ENCODE measurements at places on chromosomes 4 and X.

- no peak for DNase-seq
Observed at GRCh38 chr4:121041307-121042090, 30.8 kb downstream of the NDNF start.

GRCh38 chr4:60846678-60847077 lies 353.4 kb upstream of the ADGRL3 start:
- DNase-seq, result no peak

DNA sequence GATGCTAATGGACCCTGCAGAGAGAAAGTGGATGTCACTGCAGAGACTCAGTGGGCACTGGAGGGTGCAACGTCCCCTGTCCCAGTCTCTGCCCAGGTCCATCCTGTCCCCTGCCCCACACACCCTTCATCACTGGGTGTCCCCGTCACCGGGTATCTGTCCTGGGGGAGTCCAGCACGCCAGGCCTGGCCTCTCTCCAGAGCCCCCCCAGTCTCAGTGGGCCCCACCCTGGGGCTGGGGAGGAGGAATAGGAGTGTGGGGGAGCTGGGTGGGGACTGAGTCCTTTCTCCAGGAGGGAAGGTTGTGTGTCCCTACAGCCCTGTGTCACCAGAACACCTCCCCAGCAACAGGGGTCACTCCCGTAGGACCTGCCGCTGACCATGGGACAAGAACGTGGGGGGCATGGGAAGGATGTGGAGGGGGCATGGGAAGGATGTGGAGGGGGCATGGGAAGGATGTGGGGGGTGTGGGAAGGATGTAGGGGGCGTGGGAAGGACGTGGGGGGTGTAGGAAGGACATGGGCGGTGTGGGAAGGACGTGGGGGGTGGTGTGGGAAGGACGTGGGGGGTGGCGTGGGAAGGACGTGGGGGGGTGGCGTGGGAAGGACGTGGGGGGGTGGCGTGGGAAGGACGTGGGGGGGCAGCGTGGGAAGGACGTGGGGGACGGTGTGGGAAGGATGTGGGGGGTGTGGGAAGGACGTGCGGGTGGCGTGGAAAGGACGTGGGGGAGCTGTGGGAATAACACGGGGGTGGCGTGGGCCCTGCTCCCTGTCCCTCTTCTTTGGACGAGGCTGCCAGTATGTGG lies 21.0 kb upstream of the SPON2 start:
- peak; percentile 68 for DNase-seq

- DNase-seq, result no peak
Observed at GRCh38 chrX:24423960-24424359, 41.1 kb upstream of the PDK3 start.

DNA sequence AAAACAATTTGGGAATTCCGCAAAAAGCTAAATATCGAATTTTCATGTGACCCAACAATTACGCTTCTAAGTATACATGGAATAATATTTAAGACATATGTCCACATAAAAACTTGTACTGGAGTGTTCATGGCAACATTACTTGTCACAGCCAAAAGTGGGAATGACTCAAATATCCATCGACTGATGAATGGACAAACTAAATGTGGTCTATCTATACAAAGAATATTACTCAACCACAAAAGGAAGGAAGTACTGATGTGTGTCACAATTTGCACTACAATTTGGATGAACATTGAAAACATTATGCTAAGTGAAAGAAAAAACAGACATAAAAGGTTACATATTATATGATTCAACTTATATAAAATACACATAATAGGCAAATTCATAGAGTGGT lies 71.9 kb downstream of the AFF2 start:
- no peak for DNase-seq

- DNase-seq, result no peak
Observed at GRCh38 chrX:115038406-115038805, 21.0 kb upstream of the IL13RA2 start.

DNA sequence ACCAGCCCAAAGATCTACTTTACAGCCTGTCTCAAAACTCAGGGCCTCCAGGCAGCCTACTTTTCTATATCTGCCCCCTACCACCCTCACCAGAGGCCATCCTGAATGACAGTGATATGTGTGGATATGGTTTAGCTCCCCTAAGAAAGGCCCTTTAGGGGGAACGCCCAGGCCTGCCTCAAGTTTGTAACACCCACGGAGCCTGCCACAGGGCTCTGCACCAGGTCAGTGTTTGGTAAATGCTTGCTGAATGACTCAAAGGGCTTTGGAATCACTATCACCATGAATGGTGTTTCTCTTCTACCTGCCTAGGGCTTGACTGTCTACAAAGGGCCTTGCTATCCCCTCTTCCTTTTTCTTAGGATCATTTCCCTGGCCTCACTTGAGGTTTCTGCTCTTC lies 11.3 kb upstream of the LONRF3 start:
- no peak for DNase-seq

- DNase-seq, result no peak
Observed at GRCh38 chrX:154802947-154803346, 2.3 kb downstream of the MPP1 start.

DNA sequence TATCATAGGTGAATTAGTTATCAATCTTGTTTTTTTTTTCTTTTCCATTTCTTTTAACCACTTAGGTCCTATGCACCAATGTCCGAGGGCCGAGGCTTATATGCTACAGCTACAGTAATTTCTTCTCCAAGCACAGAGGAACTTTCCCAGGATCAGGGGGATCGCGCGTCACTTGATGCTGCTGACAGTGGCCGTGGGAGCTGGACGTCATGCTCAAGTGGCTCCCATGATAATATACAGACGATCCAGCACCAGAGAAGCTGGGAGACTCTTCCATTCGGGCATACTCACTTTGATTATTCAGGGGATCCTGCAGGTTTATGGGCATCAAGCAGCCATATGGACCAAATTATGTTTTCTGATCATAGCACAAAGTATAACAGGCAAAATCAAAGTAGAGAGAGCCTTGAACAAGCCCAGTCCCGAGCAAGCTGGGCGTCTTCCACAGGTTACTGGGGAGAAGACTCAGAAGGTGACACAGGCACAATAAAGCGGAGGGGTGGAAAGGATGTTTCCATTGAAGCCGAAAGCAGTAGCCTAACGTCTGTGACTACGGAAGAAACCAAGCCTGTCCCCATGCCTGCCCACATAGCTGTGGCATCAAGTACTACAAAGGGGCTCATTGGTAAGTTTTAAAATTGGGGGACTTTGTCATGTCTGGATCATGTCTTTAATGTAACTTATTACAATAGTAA lies 250.7 kb downstream of the RAPGEF2 start:
- DNase-seq, result no peak

GRCh38 chr4:175954685-175955084 lies 111.0 kb upstream of the WDR17 start:
- DNase-seq, result no peak

- no peak for DNase-seq
Observed at GRCh38 chr4:142497606-142498005, 348.5 kb downstream of the INPP4B start.

- no peak for DNase-seq
Observed at GRCh38 chr4:155878611-155879010, 12.5 kb upstream of the ASIC5 start.

- DNase-seq, result no peak
Observed at GRCh38 chr4:1321946-1322650, 24.9 kb upstream of the UVSSA start.

- DNase-seq, result no peak
Observed at GRCh38 chr4:145819853-145820181, 118.8 kb downstream of the ZNF827 start.

DNA sequence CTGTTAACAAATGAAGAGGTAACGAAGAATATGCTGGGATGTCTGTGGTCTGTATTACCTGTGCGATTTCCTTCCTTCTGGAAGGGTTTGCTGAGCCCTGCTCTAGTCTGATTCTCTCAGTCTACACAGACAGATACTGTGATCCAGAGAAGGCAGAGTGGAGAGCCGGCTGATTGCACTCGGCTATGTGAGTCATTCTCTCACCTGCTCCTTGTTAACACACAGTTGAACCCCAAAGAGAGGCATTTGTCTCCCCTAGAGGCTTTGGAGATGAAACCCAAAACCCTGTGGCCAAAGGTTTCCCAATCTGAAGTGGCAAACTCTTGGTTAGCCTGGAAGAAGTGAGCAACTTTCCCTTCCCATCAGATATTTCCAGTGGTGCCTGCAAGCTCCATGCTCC lies 78.1 kb upstream of the GPC4 start:
- no peak for DNase-seq

GRCh38 chr4:113059449-113060182 lies 10.2 kb downstream of the ANK2 start:
- no peak for DNase-seq

DNA sequence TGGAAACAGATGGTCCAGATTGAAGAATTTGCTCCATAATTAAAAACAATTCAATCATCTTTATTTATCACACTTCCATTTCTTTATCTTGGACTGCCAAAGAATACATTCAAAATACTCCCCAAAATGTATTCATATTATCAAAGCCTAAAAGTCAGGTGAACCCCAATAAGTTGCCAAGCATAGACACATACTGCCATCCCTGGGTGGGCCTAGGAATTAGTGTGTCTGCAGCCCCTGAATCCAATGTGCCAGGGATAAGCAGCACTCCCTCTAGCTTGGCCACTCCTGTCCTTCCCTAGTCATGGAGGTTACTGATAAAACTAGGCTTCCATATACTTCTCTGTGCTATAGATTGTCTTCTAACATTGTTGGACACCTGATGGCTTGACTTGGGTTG lies 199.9 kb downstream of the TENM3 start:
- DNase-seq, result no peak

DNA sequence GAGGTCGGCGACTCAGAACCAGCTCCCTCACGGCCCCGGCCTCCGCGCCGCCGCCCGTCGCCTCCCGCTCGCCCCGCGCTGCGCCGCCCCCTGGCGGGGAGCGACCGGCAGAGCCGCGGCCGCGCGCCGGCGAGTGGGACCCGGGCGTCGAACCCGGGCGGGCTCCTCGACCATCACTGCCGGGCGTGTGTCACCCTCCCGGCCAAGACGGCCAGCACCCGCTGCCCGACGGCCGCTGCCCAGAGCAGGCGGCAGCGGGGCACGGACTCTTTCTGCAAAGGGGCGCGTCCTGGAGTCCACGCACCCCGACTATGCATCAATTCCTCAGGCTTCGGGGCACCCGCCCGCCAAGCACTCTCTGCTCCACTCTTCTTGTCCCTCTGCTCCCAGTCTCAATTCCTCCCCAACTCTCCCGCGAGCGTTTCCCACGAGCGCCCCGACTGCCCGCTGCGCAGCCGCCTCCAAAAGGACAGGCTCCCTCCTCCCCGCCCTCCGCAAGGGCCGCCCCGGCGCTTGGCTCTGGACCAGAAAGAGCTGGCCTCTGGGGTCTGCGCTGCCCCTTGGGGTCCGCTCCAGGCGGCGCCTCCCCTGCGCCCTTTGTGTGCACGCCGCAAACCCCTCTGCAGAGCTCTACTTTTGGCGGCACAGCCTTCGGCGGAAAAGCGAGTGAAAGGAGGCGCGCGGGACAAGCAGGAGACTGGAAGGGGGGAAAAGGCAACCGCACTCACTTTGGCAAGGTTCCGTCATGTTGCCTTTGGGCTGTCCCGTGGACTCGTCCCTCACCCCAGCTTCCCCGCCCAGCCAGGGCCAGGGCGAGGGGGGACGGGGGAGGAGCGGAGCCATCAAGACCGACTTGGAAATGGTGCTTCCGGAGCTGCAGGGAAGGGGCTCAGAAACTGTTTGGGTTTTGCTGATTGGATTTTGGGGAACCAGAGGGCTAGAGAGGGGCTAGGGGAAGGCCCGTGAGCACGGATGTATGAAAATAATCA lies 1.0 kb downstream of the PDE5A start:
- peak; percentile 87 for DNase-seq

DNA sequence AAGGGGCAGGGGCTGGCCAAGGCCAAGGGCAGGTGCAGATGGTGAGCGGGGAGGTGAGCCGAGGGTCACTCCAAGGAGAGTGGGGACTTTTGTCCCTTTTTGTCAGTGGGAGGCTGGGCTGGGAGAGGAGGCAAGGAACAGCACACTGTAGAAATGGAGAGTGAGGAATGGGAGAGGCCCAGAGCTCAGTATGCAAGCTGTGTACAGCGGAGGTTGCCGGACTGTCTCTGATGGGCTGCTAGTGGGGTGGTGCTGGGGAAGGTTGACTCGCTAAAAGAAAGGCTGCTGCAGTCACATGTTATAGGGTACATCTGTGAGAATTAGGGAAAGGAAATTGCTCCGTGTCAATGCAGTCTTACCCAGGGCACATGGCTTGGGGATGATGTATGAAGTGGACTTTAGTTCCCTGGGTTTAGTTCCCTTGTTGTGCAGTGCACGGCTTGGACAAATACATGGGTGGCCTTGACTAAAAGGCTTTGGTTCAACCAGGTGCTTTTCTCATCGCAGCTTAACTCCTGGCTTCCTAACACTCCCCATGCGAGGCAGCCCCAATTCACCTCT lies 57.1 kb upstream of the STX18 start:
- DNase-seq, result no peak

DNA sequence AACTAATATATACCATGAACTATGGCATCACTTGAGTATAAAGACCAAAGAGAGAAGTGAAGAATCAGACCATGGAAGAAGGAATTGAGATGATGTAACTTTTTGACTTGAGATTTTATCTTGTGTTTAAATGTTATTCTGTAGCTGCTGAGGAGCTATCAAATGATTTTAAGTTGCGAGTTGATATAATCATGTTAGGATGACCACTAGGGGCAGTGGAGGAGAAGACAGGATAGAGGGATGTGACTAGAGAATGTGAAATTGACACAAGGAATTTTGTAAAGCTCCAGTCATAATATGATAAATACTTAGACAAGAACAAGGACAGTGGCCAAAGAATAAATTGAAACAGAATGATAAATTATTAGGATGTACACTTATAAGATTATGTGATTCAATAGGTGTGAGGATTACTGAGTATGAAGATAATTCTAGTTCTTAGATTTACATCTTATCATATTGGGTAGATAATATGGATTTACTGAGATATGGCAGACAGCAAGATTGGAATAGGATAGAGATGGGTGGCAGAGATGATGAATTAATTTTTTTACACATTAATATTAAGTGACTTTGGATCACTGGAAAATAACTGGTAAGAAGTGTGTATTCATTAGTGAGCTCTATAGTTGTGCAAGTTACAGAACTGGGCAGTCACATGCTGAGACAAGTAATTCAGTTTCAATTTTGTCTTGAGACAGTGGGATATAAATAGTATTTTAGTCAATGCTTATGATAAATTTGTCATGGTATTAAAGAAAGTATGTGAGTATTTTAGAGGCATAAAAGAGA lies 816.0 kb upstream of the PCDH10 start:
- no peak for DNase-seq

DNA sequence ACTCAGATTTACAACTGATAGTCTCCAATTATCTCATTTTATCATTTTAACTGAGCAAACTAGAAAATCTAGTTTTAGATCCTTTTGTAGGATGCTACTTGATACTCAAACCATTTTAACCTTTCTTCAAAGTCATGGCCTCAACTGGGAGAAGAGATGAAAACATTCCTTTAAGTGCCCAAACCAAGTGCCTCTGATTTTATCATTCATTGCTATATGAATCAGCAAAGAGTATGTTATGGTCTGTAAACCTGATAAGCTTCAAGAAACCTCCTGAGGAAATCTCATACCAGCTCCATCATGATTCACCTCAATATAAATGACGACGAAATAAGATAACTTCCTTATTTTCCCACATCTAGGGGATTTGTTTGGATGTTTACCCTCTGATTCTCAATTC lies 119.9 kb downstream of the FAM13A start:
- no peak for DNase-seq

Measured in coronary artery (tissue), 2 donors.